ENCODE measurements at places on chromosomes 1 and 21.
A peak's percentile ranks its signal among the peaks of the same experiment; 100 is the strongest.

DNA sequence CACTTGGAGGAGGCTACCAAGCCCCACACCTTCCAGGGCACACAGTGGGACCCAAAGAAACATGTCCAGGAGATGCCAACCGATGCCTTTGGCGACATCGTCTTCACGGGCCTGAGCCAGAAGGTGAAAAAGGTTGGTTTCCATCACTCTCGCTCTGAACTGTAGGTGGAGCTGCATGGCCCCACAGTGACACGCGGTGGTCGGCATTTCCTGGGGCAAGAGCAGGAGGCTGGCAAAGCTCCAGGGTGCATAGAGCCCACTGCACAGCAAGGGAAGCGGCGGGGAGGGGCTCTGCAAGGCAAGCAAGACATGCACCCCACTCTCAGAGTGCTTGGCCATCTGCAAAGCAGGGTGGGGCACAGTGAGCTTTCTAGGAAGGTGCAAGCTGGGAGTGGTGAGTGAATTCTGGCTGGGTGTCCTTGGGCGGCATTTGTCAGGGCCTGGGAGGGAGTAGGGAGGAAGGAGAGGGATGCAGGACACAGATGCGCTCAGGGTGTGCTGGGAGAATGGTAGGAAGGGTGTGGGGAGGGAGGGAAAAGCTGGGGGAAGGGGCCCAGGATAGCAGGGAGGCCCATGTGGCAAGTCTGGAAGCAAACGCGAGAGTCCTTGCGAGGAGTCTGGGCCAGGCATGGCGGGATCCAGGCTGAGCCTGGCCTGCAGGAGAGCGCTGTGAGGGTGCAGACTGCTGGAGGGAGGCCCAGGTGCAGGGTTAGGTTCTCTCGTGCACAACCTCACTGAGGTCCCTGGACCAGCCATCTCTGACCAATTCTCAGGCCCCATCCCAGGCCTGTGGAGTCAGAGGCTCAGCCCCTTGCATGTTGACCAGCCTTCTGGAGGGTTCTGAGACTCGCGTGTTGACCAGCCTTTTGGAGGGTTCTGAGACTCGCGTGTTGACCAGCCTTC is 11.0 kb downstream of the TRPM2 start:
- no peak overlapping the region for H3K4me3 ChIP-seq
- peaks cover 4% of the 10 kb centered on the region for H3K27me3 ChIP-seq
- peaks cover 5% of the 10 kb centered on the region for H3K4me1 ChIP-seq
- no peak overlapping the region for H3K27ac ChIP-seq

DNA sequence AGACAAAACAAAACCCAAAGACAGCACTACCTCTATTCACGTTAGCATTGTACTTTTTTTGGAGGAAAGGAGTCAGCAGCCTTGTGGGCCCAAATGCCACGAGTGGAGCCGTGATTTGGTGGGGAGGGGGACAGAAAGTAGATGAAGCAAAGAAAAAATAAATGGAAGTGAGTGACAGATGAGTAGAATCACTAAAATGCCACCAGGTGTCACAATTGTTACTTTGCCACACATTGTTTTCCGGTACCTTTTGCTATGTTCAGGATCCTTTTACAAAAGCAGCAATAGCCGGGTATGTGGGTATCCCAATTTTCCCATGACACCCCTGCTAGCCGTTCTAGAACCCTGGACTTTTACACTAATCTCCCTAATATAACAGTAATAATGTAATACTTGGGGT is 85.0 kb upstream of the AK4 start:
- H3K4me3 ChIP-seq: no peak overlapping the region
- H3K27ac ChIP-seq: peak overlapping the region; percentile 56
- peaks cover 38% of the 10 kb centered on the region for H3K4me1 ChIP-seq

DNA sequence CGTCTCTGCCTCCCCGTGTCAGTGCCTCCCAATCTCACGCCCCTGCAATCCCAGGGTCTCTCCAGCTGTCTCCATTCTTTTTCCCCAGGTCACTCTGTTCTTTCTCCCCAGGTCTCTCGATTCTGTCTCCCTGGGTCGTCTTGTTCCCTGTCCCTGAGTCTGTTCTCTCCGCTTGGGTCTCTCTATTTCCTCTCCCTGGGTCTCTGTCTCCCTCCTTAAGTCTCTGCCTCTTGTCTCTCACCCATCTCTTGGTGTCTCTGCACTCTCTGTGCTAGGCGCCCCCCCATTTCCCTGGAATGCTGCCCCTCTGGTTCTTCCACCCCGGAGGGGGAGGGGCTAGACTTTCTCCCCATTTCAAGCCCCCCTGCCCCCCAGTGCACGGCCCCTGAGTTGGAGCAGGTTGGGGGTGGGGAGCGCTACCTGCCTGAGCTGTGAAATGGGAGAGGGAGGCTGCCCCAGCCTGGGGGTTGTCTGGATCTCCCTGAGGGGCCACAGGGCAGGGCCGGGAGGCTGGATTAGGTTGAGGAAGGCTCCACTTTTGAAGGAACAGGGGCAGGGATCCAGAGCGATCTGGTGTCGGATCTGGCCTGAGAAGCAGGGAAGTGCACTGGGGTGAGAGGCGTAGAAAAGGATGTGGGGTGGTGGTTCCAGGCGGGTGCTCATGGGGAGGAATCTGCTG is 1.4 kb downstream of the PTPRF start:
- H3K4me1 ChIP-seq: peaks cover 10% of the 10 kb centered on the region
- peak overlapping the region; percentile 94 for H3K4me3 ChIP-seq
- H3K27me3 ChIP-seq: peaks cover 32% of the 10 kb centered on the region
- H3K27ac ChIP-seq: peak overlapping the region; percentile 14
- DNase-seq: no peak

DNA sequence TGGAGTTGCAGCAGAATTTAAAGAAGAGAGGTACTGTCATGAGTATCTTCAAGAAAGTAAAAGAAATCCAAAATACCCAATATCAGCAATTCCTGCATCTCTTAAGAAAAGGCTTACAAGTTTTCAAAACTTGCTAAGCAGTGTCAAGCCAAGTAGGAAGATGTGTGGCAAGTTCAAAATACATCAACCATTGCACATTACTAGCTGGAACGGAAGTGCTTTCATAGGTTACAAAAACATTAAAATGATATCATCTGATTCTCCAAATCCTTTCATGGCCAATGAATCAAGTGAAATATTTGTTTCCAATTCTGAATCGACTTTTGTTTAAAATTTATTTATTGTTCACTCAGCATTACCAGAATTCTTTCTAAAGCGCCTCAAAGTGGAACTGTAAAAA is 5.7 kb upstream of the ABCA4 start:
- H3K27me3 ChIP-seq: peaks cover 11% of the 10 kb centered on the region
- H3K4me3 ChIP-seq: no peak overlapping the region
- DNase-seq: no peak
- H3K4me1 ChIP-seq: no peaks in the 10 kb centered on the region
- no peak overlapping the region for H3K27ac ChIP-seq
- H3K36me3 ChIP-seq: no peaks in the 10 kb centered on the region

- DNase-seq: no peak
- peaks cover 28% of the 10 kb centered on the region for H3K4me1 ChIP-seq
- no peaks in the 10 kb centered on the region for H3K27me3 ChIP-seq
- H3K27ac ChIP-seq: no peak overlapping the region
- H3K4me3 ChIP-seq: no peak overlapping the region
These were observed 30.2 kb downstream of the NEK7 start for GRCh38 chr1:198186916-198187580.

DNA sequence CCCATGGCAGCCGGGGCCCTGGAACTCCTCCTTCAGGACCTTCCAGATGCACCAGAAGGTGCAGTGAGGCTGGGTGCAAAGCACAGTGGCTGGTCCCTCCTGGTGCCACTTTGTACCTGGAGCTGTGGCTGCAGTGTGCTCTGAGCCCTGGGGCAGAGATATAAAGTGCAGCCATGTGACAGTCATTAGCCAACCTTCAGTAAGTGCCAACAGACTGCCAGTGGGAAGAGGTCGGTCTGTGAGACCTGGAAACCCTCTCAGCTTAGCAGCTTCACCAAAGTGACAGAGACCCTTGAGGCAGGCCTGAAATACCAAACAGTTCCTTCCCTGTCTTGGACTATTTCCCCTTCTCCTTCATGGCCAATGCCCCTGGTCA is 26.7 kb upstream of the NGF start:
- DNase-seq: no peak
- no peaks in the 10 kb centered on the region for H3K4me1 ChIP-seq
- H3K27ac ChIP-seq: no peak overlapping the region
- H3K27me3 ChIP-seq: no peaks in the 10 kb centered on the region

- H3K4me1 ChIP-seq: no peaks in the 10 kb centered on the region
- H3K27me3 ChIP-seq: peaks cover 4% of the 10 kb centered on the region
- no peak overlapping the region for H3K27ac ChIP-seq
- no peak overlapping the region for H3K4me3 ChIP-seq
- DNase-seq: no peak
- no peaks in the 10 kb centered on the region for H3K36me3 ChIP-seq
These were observed 57.3 kb upstream of the ZNF648 start for GRCh38 chr1:182118851-182119250.

GRCh38 chr1:78758506-78758905 is 108.9 kb downstream of the IFI44 start:
- H3K4me3 ChIP-seq: no peak overlapping the region
- H3K27me3 ChIP-seq: no peaks in the 10 kb centered on the region
- no peaks in the 10 kb centered on the region for H3K36me3 ChIP-seq
- H3K27ac ChIP-seq: no peak overlapping the region
- H3K4me1 ChIP-seq: no peaks in the 10 kb centered on the region

GRCh38 chr21:25657140-25657539 is 18.1 kb downstream of the JAM2 start:
- no peak for DNase-seq
- no peaks in the 10 kb centered on the region for H3K36me3 ChIP-seq
- H3K27me3 ChIP-seq: no peaks in the 10 kb centered on the region
- H3K27ac ChIP-seq: no peak overlapping the region
- H3K4me3 ChIP-seq: no peak overlapping the region

Measured in memory B cell (primary cell).